ENCODE measurements at places on chromosomes 4 and X.

GRCh38 chrX:44945736-44946135, 72.7 kb downstream of the KDM6A start:
- peak; percentile 51 for DNase-seq

GRCh38 chrX:10156199-10157031, at the start of gene CLCN4:
CLCN4 (plus strand) TSS chrX:10156975; CDS start chrX:10185033, 28,058 bp downstream.
- no peak for DNase-seq

DNA sequence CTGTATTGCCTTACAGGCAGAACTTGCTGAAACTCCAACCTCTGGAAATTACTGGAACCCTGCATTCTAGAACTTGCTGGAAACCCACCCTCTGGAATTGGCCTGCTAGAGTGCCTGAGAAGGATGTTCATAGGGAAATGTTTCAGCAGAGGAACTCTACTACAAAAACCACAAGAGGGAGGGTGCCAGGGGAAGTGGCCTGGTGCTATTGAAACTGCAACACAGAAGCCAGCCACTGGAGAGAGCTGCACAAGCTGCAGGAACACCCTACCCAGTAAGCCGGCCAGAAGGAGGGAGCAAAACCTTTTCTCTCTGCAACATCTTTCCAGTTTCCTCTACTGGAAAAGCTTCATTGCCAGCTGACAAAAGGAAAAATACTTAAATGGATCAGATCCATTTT, 2.5 kb upstream of the BRWD3 start:
- DNase-seq = peak; percentile 50

DNA sequence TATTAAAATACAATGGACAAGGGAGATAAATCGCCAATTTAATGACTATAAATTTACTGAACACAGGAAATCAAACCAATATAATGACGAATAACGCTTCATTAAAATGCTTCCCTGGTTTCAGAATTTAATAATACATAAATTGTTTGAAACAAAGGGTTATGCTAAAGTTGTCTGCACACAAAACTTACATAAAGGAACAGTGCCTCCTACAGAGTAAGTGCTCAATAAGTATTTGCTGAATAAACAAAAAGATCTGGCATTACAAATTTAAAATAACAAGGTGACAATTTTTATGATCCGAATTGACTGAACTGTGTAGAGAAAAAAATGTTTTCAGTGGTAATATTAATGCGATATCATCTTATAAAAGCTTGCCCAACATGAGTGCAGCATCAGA, 69.6 kb downstream of the NOCT start:
- no peak for DNase-seq

GRCh38 chr4:186030399-186030775, 38.6 kb upstream of the TLR3 start:
- no peak for DNase-seq

DNA sequence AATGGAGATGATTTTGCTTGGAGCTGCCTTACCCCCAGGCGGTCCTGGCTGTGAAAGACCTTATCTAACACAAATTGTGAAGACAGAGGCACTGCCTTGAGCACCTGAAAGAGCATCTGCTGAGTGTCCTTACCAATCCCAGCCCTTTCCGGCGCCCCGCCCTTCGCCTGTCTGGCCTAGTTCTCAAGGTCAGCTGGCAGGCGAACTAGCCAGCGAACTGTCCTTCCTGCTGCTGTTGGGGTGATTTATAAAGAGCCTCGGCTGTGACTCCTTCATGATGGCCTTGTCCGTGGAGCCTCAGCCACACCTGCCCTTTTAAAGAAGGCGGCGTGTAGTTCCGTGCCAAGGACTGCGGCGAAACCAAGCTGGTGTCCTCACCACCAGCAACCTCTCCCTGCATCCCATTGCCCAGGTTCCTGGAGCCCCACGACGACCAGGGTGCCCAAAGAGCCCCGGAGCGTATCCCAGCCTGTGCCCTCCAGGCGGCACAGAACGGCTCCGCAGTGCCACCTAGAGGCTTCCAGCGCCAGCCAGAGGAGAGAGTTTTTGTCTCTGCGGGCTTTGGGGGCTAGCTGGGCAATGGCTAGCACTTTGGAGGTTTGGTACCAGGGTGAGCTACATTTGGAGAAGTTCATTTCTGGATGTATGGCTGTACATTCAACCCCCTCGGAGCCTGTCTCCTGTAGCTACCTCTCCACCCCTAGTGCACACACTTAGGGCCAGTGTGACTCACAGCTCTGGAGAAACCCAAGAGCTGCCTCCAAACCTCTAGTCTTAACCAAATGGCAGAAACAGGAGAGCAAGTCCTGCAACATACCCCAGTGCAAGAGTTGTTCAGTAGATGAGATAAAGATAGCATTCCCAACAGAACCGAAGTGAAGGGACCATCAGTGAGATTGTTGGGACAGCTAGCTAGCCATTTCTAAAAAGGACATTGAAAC, 36.8 kb upstream of the VMA21 start:
- peak; percentile 57 for DNase-seq

DNA sequence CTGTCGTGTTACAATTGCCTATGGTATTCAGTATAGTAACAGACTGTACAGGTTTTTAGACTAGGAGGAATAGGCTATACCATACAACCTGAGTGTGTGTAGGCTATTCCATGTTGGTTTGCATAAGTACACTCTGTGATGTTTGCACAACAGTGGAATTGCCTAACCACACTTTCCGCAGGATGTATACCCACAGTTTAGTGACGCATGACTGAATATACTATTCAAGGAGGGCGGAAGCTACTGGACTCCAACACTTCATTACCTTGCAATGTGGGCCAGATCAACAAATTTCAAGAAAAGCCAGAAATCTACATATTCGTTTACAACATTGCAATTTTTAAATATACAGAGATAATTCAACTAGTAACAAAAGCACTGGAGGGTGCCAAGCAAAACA, 317.2 kb downstream of the PDGFC start:
- DNase-seq = no peak

DNA sequence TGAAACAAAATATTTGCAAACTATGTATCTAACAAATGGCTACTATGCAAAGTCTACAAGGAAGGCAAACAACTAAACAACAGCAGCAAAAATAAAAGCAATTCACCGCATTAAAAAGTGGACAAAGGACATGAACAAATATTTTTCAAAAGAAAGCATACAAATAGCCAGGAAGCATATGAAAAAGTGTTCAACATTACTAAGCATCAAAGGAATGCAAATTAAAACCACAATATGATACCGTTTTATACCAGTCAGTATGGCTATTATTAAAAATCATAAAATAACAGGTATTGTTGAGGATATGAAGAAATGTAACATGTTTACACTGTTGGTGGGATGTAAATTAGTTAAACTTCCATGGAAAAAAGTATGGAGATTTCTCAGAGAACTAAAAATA, 1106.7 kb downstream of the PDHA2 start:
- DNase-seq = no peak

DNA sequence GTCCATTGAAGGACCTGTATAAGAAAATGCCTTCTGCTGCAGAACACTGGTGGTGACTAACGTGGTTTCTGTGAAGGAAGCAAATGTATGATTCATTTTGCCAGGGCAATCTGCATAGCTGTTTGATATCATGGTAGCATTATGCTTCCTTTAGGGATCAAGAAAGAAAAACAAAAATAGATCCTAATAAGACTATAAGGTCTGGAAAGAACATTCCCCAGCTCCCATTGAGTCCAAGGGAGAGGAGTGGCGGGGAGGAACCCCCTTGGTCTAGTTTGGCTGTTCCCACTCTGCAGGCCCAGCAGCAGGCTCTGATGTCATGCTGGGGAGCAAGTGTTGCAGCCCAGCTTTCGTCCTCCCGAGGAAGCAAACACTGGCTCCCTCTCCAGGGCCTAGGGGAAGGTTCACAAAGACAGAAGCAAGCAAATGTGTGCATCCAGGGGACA, 154.5 kb upstream of the GALNT7 start:
- no peak for DNase-seq

DNA sequence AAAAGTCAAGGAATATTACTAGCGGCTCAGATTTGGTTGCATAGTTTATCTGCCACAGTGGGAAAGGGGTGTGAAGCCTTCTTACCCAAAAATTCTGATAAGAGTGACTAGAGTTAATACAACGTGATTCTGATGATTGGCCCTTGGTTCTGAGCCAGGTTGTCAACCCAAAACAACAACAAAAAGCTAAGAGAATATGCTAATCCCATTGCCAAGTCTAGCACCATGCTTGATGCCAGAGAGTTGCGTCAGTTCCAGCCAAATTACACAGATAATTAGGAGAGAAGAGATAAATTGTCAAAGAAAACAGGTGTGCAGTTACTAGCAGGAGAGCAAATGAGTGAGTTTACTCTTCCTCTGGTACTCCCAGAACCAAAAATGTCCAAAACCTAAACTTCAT, 287.4 kb upstream of the AGA start:
- DNase-seq = no peak

DNA sequence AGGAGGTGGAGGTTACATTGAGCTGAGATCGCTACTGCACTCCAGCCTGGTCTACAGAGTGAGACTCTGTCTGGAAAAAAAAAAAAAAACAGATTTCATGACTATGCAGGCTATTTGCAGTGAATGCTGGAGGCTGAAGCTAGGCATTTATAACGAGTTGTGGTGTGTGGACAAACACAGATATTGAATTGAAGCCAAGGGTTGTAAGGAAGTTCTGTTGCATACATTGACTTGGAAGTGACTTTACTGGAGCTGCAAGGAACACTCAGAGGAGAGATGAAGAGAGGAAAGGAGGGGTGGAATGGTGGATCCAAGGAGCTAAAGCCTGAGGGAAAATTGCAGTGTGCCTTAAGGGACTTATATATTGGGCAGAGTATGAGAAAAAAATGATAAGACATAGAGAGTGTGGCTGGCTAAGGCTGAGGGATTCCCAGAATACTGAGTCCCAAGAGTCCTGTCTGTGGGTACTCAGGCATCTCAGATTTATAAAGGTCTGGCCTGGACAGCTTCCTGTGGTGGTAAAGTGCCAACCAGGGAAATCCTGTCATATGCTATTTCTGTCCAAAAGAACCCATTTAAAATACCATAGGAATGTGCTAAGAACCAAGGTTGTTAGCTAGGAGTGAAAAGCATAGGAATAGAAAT, 87.8 kb upstream of the GUCY1A1 start:
- no peak for DNase-seq

- no peak for DNase-seq
Measured at GRCh38 chr4:158201322-158201721, 9.0 kb upstream of the TMEM144 start.

DNA sequence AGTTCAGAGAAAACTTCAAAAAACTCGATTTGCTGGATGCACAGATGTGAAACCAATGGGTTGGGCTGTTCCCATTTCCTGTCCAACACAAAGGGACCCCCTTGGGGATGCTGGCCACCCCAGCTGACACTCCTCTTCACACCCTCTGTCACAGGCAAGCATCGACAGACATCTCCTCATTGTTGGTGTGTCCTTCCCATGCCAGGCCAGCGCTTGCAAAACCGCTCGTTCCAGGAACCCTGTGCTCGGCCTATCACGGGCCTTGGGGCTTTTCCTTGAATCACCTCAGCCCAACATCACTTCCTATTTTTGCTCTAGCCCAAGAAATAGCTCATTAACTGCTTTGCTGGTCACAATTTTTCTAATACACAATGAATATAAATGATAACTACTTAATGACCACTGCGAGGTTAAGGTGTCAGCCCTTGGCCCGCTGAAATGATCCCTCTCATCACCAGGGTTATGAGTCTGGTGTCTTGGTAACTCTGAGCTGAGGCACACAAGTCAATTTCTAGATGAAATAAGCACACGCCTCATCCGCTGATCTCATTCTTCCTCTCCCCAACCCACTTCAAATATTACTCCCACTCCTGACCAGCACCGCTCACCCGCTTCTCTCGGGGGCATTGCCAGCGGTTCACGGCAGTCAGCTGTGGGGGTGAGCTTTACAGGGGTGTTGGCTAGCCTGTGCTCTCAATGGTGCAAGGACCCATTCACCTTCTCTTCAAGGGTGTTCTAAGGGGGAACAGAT, 32.3 kb downstream of the BCOR start:
- DNase-seq = peak; percentile 42

- DNase-seq = no peak
Measured at GRCh38 chrX:13220916-13221315, 98.9 kb downstream of the ATXN3L start.

- DNase-seq = peak; percentile 74
Measured at GRCh38 chrX:14528629-14529289, 577 bp upstream of the GLRA2 start.

DNA sequence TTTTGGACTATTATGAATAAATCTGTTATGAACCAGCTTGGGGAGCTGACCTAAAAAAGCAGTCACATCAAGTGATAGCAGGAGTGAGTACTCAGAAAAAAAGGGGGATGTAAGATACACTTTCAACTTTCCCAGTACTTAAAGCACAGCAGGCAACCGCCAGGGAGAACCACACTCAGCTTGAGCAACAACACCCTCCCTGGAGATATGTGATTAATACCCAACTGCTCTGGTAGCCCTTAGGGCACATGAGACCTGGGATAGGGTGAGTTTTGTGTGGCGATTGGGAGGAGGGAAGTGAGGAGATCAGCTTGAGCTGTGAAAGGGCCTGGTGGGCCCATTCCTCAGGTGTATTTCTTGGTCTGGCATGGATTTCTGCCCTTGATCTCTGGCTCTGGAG, 220.3 kb upstream of the SFRP2 start:
- DNase-seq = no peak

- no peak for DNase-seq
Measured at GRCh38 chr4:113878668-113879067, 100.8 kb downstream of the ARSJ start.

DNA sequence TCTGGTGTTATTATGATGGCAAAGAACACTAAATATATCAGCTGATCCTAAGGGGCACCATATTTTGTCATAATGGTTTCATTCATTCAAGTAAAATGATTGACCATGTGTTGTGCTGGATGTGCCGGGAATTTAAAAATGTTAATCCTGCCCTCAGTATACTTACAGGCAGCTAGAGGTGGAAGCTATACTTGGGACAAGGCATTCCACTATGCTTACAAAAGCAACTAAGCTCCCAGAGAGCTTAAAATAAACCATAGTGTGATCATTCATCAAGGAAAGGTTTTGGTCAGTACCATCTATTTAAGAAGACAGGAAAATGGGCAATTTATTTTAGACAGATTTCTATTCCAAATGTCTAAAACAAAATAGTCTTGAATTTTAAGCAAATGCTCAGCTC, 46.4 kb downstream of the NR3C2 start:
- DNase-seq = no peak

DNA sequence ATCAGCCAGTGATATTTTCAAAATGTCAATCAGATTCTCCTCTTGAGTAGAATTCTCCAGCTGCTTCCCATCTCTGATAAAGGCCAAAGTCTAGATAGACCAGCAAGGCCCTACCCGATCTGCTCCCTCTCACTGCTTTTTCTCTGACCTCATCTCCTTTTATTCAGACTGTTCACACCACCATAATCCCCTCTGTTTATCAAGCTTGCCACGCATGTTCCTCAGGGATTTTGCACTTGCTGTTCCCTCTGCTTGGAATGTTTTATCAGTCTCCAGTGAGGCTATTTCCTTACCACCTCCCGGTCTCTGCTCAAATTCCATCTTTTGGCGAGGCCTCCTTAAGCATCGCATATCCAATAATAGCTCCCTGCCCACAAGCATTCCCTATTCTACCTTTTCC, 20.1 kb downstream of the NOCT start:
- DNase-seq = no peak

GRCh38 chrX:56563231-56564161, at the start of gene UBQLN2:
UBQLN2 (plus strand) TSS chrX:56563627; CDS start chrX:56563874, 247 bp downstream.
- DNase-seq = peak; percentile 83

GRCh38 chrX:70336767-70337166, 46.9 kb downstream of the KIF4A start:
- DNase-seq = peak; percentile 72

All from activated CD4-positive, alpha-beta T cell treated with anti-CD3 and anti-CD28 coated beads, Interleukin-2, Interleukin-6, amounts not matched to agents 100 ng/mL and 50 ng/mL, durations not matched to agents 16 hours and 8 hours (primary cell).